ENCODE measurements at places on chromosomes 5 and 9. TPM values are rescaled to one million over a fixed set of nuclear protein-coding genes. Genes with fewer than 3 reads are reported as not detected.

Gene CDX1
- not detected for total RNA-seq

Gene PTGER4
- 17.4 TPM for total RNA-seq

Gene RLN1
- not detected for total RNA-seq

Gene SLC35D2
- 13.8 TPM for total RNA-seq

Gene GMCL2
- not detected for total RNA-seq

Gene SMIM33
- total RNA-seq = not detected

Gene SLC34A1
- total RNA-seq = not detected

Gene SLC25A2
- 0.43 TPM for total RNA-seq

Gene PCDHGA1
- not detected for total RNA-seq

Gene PCDHA9
- 3.3 TPM for total RNA-seq

Gene LEAP2
- 2.3 TPM for total RNA-seq

Gene PCDHGB1
- total RNA-seq = 0.92 TPM

Gene ECSCR
- 12.8 TPM for total RNA-seq

Gene IL13
- not detected for total RNA-seq

Gene STARD4
- total RNA-seq = 42.8 TPM

Gene IFNA17
- total RNA-seq = not detected

Gene DMRTA1
- total RNA-seq = 2.9 TPM

Measured in stomach (tissue), 19 donors.